ENCODE measurements at places on chromosomes 4 and X.

GRCh38 chr4:37684154-37684553 lies 2.0 kb downstream of the RELL1 start:
- no peak for DNase-seq

DNA sequence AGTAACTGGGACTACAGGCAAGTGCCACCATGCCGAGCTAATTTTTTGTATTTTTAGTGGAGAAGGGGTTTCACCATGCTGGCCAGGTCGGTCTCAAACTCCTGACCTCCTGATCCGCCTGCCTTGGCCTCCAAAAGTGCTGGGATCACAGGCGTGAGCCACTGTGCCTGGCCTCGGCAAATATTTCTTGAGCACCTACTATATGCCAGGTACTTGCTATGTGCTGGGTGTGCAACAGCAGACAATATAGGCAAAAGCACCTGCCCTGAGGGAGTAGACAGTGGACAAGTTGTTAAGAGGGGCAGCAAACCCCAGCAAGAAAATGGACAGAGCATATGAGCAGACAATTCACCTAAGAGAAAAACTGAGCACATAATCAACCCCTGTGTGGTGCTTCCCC lies 51.0 kb upstream of the CDKN2AIP start:
- no peak for DNase-seq

DNA sequence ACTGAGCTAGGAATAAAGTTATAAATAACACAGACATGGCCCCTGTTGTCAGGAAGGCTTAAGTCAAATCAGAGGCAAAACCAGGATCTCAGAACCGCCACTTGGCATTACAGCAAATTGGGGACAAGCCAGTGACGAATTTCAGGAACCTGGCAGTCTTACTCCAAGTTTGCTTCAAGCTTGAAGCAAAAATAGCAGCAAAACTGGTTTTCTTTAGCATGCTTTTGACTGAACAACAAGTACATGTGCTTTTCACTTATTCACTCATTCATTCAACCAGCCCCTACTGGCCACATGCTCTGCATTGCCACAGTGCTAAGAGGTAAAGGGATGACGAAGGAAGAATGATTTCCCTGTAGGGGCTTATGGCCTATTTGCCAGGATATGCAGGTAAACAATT lies 253.9 kb upstream of the PPARGC1A start:
- no peak for DNase-seq

DNA sequence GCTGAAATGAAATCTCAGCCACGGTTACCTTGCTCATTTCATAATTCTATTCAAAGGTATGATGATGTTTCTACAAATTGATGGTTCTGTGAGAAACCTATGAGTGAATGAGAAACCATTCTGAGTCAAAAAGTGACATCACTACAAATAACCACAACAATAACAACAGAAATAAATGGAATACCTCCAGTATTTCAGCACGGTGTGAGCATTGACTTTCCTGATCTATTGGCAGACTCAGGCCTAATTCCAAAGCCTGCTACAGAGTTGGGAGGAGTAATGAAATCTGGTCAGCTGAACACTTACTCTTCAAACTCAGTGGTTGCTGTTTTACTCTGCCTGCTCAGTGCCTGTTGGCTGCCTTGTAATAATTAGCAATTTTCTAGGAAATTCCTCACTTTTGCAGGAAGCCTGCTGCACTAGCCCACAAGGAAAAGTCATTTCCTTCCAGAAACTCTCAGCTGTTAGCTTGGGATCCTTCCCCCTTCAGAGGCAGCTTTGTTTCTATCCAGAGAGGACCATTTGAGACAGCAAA lies 18.8 kb upstream of the SYNPO2 start:
- DNase-seq, result no peak

DNA sequence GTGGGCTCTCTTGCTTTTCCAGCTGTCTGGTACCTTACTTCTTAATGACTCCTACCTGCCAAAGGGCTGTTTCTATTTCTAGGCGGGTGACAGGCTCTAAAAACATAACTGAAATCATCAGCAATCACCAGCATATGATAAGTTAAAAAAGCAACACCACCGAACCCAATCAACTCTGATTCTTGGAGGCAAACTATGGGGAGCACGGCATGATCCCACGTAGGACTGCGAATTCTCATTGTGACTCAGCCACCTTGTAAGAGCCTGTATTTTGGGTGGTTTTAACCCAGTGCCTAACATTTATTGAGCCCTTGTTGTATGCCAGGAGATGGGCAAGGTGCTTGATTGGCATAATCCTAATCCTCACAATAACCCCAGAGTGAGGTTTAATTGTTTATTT lies 156.8 kb downstream of the PACRGL start:
- no peak for DNase-seq

- no peak for DNase-seq
These were observed 19.6 kb upstream of the CXCL5 start for GRCh38 chr4:74018116-74018515.

DNA sequence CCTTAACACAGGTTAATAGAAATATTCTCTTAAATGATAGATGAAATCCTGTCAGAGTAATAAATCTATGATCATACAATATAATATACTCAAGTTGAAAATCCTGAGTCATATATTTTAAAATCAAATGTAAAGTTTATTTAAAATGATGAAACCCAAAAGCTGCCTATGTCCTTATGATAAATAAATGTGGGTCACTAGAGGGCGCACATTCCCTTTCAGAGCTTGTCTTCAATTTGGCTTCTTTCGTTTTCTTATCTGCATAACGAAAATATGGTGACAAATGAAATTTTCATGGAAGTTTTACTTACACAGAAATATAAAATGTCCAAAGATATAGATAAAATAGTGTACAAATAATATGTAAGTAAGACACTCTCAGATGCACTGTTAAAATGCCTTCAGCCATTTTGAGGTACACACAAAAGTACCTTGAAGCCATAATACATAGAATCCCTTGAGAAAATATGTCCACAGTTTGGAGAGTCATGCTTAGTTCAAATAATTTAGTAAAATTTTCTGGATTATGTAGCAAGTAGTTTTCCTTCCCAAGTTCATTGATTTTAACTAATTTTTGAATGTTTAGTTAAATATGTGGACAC lies 680.4 kb downstream of the DMD start:
- peak; percentile 0 for DNase-seq

- peak; percentile 0 for DNase-seq
These were observed 53.8 kb downstream of the ZFYVE28 start for GRCh38 chr4:2364654-2365053.

DNA sequence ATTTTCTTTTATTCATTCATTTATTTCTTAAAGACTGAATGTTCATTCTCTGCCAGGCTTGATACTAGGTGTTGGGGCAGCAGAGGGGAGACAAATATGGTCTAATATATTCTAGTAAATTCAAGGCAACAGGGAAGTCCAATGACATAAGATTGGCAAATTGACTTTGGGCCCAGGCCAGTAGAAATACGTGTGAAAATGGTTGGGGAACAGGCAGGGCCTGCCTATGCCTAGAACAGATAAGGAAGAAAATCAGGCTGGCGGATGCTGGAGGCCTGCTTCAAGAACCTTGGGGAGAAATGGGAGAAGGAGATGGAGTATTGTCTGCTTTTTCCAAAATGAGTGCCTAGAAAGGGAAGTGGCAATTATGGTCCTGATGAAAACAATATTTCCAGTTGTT lies 108.6 kb downstream of the RTL5 start:
- DNase-seq, result no peak

- no peak for DNase-seq
These were observed 64.2 kb upstream of the SYTL5 start for GRCh38 chrX:37942170-37942569.

- no peak for DNase-seq
These were observed 58.3 kb downstream of the PAQR3 start for GRCh38 chr4:78880874-78881492.

DNA sequence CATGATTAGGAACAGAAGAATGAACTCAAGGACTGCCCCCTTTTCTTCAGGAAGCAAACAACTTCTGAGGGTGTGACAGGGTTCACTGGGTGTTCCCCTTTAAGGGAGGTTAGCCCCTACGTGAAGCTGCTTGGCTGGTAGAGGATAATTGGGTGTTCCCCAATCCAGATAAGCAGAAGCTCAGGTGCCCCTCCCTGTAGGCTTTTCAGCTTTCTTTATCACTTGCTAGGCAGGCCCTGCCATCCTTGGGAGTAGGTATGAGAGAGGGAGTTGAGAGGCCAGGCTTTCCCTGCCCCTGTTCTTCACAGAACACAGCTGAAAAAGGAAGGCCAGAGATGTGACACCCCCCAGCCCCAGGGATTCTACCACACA lies 44.2 kb downstream of the RTL9 start:
- no peak for DNase-seq

DNA sequence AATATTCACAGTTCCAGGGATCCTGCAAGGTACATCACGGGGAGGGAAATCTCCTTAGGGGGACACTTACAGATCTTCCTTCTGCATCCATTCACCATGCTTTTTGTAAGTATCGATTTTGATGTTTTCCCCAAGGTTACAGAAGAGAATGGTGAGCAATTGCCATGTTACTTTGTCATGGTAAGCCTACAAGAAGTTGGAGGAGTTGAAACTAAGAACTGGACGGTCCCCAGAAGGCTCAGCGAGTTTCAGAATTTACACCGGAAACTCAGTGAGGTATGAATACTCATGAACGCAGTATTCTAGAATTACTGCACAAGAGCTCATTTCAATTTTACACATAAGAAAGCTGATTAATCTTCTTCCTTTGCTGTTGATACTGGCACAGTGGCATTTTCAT lies 53.9 kb downstream of the LRP2BP start:
- DNase-seq, result no peak

DNA sequence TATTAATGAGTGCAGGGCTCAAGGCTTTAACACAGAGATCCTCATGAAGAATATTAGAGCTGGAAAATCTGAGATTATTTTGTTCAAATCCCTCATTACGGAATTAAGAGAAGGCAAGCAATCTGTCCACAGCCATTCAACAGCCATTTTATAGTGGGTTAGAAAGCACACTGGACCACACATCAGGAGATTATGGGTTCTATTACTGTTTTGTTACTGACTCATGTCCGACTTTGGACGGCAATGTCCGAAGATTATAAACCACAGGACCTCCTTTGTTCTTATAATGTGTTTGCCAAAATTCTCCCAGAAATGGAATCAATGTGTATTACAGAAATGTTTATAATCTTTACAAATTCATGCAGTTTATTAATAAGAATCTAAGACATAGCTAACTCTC lies 8.1 kb downstream of the LAMTOR3 start:
- no peak for DNase-seq

GRCh38 chrX:40773809-40774208 lies 38.5 kb upstream of the MED14 start:
- DNase-seq, result no peak

DNA sequence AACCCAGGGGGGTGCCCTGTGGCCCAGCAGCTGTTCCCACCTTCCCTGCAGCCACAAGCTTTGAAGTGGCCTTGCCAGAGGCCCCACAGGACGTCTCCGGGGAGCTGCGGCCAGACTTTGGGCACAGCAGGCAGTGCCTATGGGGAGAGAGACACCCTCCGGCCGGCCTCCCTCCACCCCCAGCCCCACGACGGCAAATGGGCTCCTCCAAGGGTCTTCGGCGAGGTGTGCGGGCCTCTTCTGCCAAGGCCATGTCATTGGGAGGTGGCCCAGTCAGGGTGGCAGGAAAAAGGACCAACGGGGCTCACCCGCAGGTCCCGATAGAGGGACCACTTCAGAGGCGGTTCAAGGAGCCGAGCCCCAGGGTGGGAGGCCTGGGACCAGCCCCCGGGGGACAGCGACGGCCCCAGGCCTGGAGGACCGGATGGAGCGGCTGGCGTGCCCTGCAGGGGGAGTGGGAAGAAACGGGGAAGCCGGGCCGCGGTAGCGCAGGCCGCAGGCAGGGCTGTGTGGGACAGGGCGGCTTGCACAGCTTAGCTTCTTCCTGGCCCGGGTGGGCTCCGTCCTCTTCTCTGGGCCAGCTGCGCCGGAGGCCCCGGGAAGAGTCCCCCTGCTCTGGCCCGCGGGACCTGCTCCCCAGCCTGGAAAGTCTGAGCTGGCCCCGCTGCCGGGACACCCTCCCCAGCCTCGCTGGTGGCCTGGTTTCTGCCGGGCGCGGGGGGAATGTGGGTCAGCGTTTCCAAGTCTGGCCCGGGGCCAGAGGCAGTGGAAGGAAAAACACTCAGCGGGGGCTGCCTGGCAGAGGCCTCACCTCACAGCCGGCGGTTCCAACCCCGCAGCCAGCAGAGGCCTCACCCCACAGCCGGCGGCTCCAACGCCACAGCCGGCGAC lies 21.9 kb upstream of the SPON2 start:
- no peak for DNase-seq

- no peak for DNase-seq
These were observed 2.6 kb upstream of the SEPTIN6 start for GRCh38 chrX:119695535-119696050.

DNA sequence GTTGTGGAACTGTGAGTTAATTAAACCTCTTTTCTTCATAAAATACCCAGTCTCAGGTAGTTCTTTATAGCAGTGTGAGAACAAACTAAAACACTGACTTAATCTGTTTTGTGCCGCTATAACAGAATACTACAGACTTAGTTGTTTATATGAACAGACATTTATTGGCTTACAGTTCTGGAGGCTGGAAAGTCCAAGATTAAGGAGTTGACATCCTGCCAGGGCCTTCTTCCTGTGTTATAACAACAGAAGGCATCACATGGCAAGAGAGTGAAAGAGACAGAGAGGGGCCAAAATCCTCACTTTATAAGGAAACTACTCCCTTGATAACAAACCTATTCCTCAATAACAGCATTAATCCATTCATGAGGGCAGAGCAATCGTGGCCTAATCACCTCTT lies 42.5 kb upstream of the KCNIP4 start:
- no peak for DNase-seq

GRCh38 chrX:5528057-5528456 lies 700.6 kb downstream of the NLGN4X start:
- no peak for DNase-seq

GRCh38 chrX:97844943-97845342 lies 961.2 kb downstream of the RPA4 start:
- DNase-seq, result no peak

DNA sequence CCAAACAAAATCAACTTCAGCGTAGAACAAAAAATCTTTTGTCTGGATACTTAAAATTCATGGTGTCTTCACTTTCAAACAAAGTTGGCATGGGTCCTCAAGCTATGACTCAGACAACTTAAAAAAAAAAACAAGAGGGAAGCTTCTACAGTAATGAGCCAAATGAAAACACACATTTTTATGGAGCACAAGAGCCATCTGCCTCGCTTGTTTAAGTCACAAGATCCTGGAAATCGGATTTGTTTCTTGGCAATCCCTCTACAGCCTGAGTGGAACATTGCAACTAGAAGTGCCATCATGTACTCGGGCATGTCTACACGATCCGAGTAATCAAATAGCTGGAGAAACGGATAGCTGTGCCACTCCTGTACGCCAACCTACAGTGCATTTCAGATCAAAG lies 22.6 kb downstream of the LAMP2 start:
- DNase-seq, result no peak

DNA sequence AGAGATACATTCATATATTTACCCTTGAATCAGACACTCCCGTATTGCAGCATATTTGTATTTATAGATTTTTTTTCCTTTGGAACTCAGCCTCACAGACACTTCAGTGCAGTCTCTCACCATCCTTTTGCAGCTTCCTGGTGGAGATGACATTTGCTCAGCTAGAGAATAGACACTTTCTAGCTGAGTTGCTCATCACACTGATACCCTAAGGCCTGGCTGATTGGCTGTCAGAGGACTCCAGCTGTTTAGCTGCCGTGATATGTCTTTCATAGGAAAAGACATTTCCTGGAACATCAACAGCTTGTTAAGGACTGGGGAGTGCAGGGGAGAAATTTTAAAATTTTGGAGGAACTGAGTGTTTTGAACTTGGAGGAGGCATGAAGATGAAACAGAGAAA lies 429.6 kb downstream of the SMARCA1 start:
- no peak for DNase-seq

Data from NCI-H774 (cell line).